Natural killer cell treated with Interleukin-12 subunit alpha and Interleukin-12 subunit beta and Interleukin-15 and Interleukin-18, amount 100 ng/mL, for 72 hours (primary cell): ENCODE measurements at places on chromosomes 5 and 9. TPM values are rescaled to one million over a fixed set of nuclear protein-coding genes. Genes with fewer than 3 reads are reported as not detected.

The ERAP2 gene
- 103 TPM for total RNA-seq

The CENPK gene
- total RNA-seq = 44.5 TPM

The GARIN3 gene
- not detected for total RNA-seq

The IL17B gene
- not detected for total RNA-seq

The TRAF1 gene
- total RNA-seq = 375 TPM

The SCGB3A2 gene
- total RNA-seq = not detected

The FBP1 gene
- total RNA-seq = 4.9 TPM

The NIM1K gene
- total RNA-seq = 2.9 TPM

The OR1Q1 gene
- total RNA-seq = not detected

The LCN9 gene
- total RNA-seq = not detected

The PCDHGA6 gene
- total RNA-seq = 0.73 TPM

The DCP2 gene
- total RNA-seq = 95.1 TPM

The GABRA6 gene
- total RNA-seq = not detected

The TSSK1B gene
- total RNA-seq = not detected

The NRG2 gene
- not detected for total RNA-seq

The ACER2 gene
- 2.6 TPM for total RNA-seq

The SCAI gene
- total RNA-seq = 5.4 TPM

The RMRP gene
- 4,437 TPM for total RNA-seq

The SHOC1 gene
- not detected for total RNA-seq

The SETX gene
- 66.1 TPM for total RNA-seq

The COL5A1 gene
- total RNA-seq = not detected

The DMRT3 gene
- total RNA-seq = not detected

The CER1 gene
- total RNA-seq = not detected

The CBY3 gene
- 1.6 TPM for total RNA-seq

The CAMK2A gene
- total RNA-seq = not detected

The SPAG8 gene
- 1.6 TPM for total RNA-seq

The SPATA31E1 gene
- not detected for total RNA-seq

The MSX2 gene
- total RNA-seq = not detected

The RIOK2 gene
- total RNA-seq = 46.2 TPM

The SLC6A3 gene
- total RNA-seq = not detected

The SREK1IP1 gene
- total RNA-seq = 19.9 TPM

The GPSM1 gene
- total RNA-seq = 1.7 TPM

The PAIP1 gene
- total RNA-seq = 57.0 TPM

The SCAMP1 gene
- total RNA-seq = 11.9 TPM

The FLT4 gene
- 0.47 TPM for total RNA-seq

The TRIM14 gene
- 49.0 TPM for total RNA-seq

The TMC1 gene
- not detected for total RNA-seq

The SLCO6A1 gene
- total RNA-seq = not detected

The TRPM3 gene
- total RNA-seq = not detected

The MAP1B gene
- 0.14 TPM for total RNA-seq

The ECM2 gene
- not detected for total RNA-seq

The C9orf50 gene
- total RNA-seq = not detected

The MRNIP gene
- total RNA-seq = 25.2 TPM

The C5orf58 gene
- total RNA-seq = not detected

The DND1 gene
- total RNA-seq = 3.3 TPM

The GPR107 gene
- 32.8 TPM for total RNA-seq

The PRPF4 gene
- 33.9 TPM for total RNA-seq

The SPATA31A3 gene
- total RNA-seq = not detected

The ANKRD33B gene
- 10.9 TPM for total RNA-seq

The WHRN gene
- 2.4 TPM for total RNA-seq

The TMEM171 gene
- 1.4 TPM for total RNA-seq

The SPINK6 gene
- total RNA-seq = not detected

The FBP2 gene
- not detected for total RNA-seq

The STK10 gene
- 218 TPM for total RNA-seq

The RNF183 gene
- not detected for total RNA-seq

The PCDHA12 gene
- total RNA-seq = not detected

The TUSC1 gene
- total RNA-seq = 0.56 TPM
